ENCODE measurements at places on chromosomes 13 and 19.

DNA sequence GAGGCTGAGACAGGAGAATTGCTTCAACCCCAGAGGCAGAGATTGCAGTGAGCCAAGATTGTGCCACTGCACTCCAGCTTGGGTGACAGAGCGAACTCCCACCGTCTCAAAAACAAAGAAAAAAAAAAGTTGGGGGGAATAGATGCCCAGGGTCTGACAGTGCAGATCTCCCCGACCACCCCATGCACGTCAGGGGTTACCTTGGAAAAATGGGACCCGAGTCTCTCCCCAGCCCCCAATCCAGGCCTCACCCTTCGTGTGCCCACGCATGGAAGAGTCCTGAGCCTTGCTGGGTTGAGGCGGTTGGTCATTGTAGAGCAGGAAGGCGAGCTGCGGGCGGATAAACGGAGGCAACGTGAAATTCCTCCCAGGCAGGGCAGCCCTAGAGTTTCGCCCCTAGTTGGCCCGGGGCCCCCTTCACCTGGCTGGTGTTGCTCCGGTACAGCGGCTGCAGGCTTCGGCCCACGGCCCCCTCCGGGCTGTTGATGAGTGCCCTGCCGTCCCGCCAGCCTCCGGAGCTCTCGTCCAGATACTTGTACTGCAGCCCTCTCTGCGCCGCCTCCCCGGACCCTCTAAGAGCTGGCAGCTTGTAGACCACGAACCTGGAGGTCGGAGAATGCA lies 588 bp downstream of the DNASE2 start:
- DNase-seq = no peak

DNA sequence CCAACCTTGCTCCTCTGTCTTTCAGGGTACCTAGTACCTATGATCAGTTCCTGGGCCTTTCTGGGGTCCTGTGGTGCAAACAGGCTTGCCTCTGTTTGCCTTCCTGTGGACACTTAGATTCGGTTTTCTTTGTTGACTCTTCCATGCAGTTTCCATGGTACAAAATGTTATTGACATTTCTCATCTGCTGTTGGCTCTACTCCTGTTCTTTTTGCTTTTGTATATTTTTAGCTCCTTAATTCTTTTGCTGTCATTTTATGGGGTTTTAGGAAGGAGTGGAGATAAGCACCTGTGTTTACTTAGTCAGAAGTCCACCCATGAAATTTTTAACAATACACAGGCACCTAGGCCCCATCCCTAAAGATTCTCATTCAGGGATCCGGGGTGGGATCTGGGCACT lies 20.5 kb upstream of the CNMD start:
- DNase-seq = no peak

- no peak for DNase-seq
Measured at GRCh38 chr19:50739132-50739913, 16.2 kb downstream of the CLEC11A start.

GRCh38 chr13:30654430-30654829 lies 36.7 kb downstream of the USPL1 start:
- DNase-seq = no peak

DNA sequence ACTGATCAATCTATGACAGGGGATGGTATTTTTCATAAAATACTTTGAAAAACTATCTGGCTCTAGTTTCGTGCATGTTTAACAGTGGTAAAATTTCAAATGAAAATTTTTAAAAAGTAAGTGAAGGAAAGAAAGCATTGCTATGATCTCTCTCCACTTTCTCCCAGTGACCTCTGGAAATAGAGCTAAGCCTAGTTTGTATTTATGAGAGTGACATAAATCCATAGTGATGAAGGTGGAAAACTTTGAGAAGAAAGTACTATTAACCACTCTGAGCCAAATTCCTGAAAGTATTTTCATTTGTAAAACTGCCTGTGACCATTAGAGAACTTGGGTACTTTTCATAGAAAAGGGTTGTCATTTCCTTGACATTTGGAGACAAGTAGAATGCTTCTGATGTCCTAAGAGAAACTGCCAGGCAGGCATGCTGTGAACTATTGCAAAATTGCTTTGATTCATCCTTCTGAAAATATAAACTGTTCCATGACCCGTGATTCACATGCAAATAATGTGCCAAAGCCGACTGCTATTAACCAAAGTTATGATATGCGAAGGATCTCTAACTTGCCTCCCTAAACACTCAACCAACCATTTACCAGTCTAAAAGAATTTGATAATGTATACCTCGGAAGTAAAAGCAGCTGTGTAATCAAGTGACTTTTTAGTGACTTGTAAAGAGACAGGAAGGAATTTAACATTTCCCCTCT lies 133.2 kb downstream of the VWA8 start:
- DNase-seq = no peak

DNA sequence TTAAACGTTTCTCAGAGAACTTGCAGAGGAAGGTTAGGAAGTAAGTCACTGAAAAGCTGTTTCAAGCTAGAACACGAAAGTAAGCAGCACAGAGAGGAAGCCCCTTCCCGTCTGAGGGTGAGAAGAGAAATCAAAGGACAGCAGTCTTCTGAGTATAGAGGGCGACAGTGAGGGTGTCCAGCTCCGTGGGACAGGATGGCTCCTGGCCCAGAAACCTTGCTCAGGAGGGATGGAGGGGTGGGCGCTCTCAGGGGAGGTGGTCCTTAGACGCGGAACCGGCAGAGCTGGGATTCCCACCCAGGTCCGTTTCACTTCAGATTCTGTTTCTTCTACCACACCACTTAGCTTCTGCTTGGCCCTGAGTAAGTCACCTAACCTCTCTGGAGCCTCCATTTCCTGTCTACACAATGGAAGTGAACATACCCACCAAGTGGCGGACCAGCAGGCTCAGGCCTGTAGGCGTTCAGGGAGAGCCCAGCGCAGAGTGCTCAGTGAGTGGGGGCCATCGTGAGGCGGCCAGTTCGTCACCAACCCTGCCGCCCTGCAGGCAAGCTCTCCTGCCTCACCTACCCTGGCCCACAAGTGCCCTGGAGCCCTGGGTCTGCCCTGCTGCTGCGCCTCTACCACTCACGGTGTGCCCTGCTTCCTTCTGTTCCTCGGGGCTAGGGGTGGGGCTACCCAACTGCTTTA lies 5.5 kb upstream of the RSPH6A start:
- no peak for DNase-seq

- no peak for DNase-seq
Measured at GRCh38 chr19:15498910-15499309, 9.4 kb upstream of the CYP4F22 start.

- no peak for DNase-seq
Measured at GRCh38 chr13:33168321-33168960, 117.1 kb downstream of the STARD13 start.

All from GOT3 (cell line).